ENCODE measurements at places on chromosomes 7 and 10.

GRCh38 chr10:25017154-25017590 lies 760 bp downstream of the THNSL1 start:
- peak; percentile 27 for DNase-seq

- DNase-seq: no peak
These were observed 99.6 kb upstream of the BMPER start for GRCh38 chr7:33805630-33806233.

DNA sequence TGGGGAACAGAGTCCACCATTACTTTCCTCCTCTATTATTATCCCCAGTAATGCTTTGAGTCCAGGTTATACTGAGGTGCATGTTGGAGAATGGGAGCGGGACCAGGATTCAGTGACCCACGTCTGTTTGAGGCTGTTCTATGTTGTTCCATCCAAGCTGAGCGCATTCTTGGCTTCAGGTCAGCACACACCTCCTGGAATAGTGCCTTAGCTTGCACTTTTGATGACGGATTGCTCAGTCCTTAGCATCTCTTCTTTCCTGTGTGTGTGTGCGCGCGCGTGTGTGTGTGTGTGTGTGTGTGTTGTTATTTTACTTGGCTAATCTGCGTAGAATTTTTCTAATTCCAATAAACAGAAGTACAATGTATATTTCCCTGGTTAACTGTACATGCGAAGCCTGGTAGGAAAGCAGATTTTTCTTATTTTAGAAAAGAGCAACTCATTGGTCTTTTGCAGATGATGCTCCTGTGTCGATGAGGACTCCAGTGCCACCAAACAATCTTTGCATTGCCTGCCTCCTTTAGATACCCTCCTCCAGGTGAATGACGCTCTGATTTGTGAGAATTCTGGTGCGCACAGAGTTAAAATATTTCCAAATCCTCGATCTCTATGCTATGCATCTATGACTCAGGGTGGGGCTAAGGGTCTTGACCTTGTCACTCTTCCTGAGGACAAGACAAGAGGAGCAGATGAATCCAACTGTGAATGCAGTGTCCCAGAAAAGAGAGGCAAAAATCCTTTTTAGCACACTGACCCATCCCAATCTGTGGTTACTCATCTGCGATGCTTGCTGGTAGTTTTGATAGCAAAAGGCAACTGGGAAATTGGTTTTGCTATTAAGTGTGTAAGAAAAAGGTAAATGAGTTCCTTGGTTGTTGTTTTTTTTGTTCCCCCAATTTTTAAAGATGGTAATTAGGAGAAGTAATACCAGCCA lies 13.3 kb upstream of the CELF2 start:
- no peak for DNase-seq

DNA sequence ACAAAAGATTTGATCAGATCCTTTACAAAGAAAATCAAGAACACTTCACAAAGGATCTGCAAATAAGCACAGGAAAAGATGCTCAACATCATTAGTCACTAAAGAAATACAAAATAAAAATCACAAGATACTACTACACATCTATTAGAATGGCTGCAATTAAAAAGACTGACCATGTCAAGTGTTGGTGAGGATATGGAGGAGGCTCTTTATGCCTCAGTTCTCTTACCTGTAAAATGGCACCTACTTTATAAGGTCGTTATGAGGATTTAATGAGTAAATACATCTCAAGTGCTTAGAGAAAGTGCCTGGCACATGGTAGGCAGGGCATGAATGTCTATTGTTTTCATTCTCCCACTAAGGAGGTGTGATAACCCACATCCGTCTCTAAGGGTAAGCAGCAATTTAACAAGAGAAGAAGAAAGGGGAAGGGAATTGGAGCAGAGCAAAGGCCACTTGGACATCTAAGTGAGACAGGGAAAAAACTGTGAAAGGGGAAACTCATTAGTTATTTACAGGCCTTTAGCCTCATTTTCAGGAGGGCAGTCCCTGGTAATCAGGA lies 157.5 kb upstream of the NFE2L3 start:
- DNase-seq: no peak

GRCh38 chr10:89887406-89887805 lies 186.0 kb downstream of the KIF20B start:
- DNase-seq: no peak

GRCh38 chr10:119497243-119497642 lies 45.3 kb downstream of the RGS10 start:
- DNase-seq: no peak

- DNase-seq: no peak
These were observed 74.0 kb downstream of the TLL2 start for GRCh38 chr10:96439725-96440124.

- peak; percentile 16 for DNase-seq
These were observed 159.8 kb downstream of the DNAJB6 start for GRCh38 chr7:157496416-157497275.

DNA sequence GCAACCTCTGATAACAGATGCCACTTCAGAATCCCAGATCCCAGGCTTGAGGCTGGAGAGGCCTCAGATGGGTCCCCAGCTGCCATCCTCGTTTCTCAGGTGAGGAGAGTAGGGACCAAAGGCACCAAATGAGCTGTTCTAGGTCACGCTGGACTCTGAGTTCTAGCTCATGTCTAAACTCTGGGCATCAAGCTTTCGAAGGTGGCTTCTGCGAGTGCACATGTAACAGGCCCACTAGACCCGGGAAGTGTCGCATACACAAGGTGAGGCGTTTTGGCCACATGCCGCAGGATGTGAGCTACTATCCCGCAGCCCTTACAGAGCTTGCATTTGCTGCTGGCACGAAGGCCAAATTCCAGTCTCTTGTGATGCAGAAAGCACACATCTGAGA lies 355.1 kb upstream of the SHH start:
- DNase-seq: no peak

- DNase-seq: no peak
These were observed 20.4 kb upstream of the ZNF488 start for GRCh38 chr10:47404446-47404845.

- no peak for DNase-seq
These were observed 106.0 kb upstream of the ZNF32 start for GRCh38 chr10:43754569-43755260.
